AG04449 (cell line): ENCODE measurements at places on chromosomes 12 and 14.

GRCh38 chr14:83164016-83164415 is 1630.4 kb upstream of the SEL1L start:
- DNase-seq: no peak

GRCh38 chr14:76941946-76942805 is 86.3 kb downstream of the IRF2BPL start:
- DNase-seq: no peak

- DNase-seq: no peak
Observed at GRCh38 chr14:77924141-77924948, 124.4 kb downstream of the ADCK1 start.

GRCh38 chr12:59023861-59024424 is 103.6 kb upstream of the LRIG3 start:
- no peak for DNase-seq

GRCh38 chr14:99156814-99157213 is 115.2 kb downstream of the BCL11B start:
- no peak for DNase-seq

DNA sequence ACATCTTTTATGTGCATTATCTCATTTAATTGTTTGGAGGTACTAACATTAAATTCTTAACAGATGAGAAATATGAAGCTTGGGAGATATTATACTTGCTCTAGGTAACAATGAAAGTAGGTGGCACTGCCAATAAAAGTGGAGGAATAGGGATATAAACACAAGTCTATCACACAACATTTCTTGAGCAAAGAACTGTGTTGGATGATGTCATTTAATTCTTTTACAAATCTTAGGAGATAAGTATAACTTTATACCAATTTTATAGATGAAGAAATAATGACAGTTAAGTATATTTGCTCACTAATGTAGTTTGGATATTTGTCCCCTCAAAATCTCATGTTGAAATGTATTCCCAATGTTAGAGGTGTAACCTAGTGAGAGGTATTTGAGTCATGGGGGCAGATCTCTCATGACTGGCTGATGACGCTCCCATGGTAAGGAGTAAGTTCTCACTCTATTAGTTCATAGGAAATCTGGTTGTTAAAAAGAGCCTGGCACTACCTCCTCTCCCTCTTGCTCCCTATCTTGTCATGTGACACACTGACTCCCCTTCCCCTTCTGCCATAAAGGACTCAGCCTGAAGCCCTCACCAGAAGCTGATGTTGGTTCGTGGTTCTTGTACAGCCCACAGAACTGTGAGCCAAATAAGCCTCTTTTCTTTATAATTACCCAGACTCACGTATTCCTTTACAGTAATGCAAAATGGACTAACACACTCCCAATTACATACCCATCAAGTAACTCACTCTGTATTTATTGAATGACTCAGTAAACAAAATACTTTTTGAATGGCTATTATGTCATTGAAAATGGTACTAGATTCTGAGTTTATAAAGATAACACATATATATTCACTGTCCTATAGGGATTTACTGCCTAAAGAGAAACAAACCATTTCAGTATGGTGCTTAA is 146.8 kb upstream of the KITLG start:
- DNase-seq: peak; percentile 38

DNA sequence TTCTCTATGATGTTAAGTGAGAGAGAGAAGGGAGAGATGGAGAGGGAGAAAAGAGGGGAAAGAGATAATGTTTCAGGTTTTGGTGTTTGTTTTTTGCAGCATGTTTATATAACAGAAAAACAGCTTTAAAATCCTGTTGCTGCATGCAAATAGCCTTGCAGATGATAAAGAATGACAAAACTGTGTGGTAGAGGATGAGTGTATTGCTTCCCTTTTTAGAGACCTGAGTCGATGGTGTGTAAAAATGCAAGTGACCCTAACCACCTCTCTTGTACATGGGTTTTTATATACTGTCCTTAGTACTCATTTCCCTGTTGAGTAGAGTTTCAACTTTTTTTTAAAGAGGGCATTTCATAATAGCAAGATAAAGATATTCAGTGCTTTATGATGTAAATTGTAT is 249.1 kb downstream of the AKAP6 start:
- DNase-seq: no peak

DNA sequence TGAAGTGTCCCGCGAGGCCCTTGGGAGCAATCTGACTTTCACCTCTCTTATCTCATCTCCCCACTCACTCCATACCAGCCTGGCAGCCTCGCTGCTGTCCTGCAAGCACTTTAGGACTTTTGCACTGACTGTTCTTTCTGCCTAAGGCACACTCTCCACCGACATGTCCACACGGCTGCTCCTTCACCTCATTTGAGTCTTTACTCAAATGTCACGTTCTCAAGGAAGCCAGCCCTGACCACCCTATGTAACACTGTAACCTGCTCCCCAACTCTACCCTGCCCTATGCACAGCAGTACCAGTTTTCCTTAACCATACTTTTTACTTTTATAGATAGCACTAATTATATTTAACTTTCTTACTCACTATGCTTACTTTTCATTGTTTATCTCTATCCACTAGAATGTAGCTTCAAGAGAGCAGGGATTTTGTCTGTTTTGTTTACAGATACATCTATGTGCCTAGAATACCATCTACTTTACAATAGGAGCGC is 32.0 kb downstream of the PRKD1 start:
- no peak for DNase-seq

DNA sequence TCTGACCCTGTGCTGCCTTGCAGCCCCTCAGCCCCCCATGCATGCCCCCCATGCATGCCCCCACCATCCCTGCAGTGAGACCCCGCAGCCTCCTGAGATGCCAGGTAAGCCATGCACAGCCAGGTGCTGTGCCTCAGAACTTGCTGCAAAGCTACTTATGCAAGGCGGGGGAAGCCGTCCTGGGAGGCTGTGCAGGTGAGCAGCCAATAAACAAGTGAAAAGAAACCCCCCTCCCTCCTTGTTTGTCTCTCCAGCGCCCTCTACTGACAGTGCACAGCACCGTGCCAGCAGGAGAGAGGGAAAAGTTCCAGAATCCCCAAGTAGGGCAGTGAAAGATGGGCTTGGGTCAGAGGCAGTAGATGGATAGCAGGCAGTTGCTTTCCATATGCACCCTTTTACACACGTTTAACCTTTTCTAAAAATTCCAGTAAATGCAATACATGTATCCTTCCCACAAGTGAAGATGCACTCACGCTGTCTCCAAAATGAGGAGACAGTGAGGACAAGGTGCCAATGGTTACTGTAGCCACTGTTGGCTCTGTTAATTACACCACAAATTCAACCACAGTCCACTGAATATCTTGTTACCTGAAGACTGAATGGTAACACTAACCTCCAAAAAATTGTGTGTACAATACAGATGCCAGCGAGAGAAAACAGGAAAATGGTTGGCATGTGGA is 18.0 kb downstream of the TNFAIP2 start:
- no peak for DNase-seq

- DNase-seq: no peak
Observed at GRCh38 chr14:100589760-100590469, 2.7 kb upstream of the BEGAIN start.

DNA sequence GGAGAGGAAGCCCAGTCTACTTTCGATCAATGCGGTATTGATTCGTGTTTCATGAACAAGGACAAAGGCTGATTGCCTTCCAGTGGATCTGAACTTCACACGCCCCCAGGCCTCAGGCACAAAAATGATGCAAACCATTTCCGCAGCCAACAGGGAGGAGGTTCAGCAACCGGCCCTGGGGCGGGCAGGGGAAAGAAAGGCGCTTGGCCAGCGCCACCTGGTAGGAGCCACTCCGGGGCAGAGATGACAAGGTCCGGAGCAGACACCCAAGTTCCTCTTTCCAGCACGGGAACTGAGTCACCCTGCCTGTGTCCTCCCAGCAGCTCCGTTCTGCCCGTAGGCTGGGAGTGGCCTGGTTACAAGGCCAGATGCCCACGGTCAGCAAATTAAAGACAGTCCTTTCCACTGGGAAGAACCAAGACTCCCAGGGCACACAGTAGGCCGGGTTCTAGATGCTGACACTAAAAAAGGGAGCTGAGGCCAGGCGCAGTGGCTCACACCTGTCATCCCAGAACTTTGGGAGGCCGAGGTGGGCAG is 136.3 kb downstream of the SCARB1 start:
- DNase-seq: no peak

GRCh38 chr14:22174412-22175277 is 414.4 kb downstream of the DAD1 start:
- DNase-seq: no peak

DNA sequence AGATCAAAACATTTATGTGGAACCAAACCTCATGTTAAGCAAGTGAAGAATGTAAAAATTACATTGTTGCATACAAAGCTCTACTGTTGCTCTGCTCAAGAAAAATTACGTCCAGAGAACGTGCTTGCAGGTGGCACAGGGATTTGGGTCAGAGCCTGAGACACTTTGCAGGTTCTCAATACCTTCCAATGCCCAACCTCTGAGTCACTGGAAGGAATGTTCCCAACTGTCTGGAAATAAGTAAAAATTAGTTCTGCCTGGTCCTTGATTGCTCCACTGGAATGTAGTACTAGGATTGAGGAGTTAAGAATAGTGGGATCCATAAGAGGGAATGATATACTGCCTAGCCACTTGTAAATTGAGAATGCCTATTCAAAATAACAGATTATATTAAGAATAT is 2.8 kb upstream of the IFNG start:
- DNase-seq: no peak

DNA sequence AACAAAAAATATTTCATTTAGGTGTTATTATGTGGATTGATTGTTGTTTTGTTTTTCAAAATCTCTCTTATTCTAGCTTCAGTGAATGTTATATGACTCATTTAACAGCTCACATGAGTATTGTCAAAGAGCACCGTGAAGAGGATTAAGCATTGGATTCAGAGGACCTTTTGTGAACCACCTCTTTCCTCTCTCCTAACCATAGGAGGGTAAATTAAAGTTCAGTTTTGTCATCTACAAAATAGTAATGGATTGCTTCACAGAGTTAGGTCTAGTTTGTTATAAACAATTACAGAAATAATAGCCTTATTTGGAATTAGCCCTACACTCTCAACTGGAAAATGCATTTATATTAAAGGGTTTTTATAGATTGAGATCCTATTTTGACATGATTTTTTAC is 962 bp upstream of the KERA start:
- no peak for DNase-seq

- no peak for DNase-seq
Observed at GRCh38 chr14:95233702-95234241, 76.4 kb upstream of the DICER1 start.

GRCh38 chr14:58327019-58327418 is 28.7 kb downstream of the ARID4A start:
- DNase-seq: no peak

DNA sequence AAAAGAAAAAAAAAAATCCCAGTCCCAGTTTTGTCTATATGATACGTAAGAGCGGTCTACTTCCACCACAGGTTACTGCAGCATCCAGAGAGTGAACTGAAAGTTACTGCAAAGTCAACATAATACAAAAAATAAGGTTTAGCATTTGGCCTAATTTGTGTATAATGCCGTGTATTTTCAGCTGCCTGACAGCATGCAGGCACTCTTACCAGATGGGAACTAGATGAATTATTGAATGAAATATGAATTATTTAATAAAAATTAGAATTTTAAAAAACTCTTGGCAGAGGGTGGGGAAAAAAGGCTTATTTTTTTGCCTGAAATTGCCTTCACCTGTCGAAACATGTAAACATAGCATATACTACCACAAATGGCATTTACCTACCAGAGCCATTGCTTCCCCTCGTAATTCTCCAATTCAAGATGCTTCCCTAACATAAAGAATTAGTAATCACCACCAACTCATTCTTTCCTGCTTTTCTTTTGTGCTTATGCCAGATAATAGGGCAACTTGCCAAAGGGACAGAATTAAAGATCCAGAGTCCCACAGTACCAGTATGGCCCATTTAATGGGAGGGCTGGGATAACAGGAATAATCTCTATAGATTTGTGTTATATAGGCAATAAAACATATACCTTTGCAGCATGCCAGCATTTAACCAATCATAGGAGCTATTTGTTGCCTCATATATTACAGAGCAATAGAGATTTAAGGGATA is 31.1 kb downstream of the ATF7 start:
- no peak for DNase-seq

- no peak for DNase-seq
Observed at GRCh38 chr12:115129727-115130126, 445.8 kb upstream of the TBX3 start.

DNA sequence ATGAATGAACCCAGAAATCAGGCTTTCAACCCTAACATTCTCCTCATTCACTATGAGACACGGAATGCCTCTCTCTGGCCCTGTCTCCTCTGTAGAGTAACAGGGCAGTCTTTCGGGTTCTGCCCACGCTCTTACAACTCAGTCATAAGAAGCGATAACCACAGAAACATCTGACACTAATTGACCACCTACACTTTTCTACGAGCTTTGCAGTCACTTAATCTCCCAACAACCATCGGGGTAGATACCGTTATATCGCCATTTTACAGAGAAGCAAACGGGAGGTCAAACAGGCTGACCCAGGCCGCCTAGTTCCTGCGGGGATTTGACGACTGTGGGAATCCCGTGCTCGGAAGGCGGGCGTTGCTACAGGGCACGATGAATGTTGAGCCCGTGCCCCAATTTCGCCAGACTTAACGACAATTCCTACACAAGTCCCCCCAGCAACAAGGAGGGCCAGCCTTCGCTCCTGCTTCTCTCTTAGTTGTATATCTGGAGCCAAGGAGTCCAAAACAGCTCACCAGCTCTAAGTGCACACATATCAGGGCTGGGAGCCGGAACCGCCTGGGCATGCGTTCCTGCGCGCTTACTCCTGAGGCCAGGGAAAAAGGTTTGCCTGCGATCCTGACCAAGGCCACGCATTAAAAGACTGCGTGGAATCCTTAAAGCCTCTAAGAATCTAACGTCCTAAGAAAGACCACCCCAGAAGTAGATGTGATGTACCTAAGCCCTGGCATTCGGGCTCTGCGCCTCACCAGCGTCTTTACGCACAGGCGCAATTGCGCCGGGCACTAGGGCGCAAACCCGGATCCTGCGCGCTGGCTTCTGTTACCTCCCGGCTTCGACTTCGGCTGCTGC is 38.7 kb upstream of the TBX5 start:
- DNase-seq: no peak

GRCh38 chr12:52616680-52617402 is 1.5 kb downstream of the KRT73 start:
- no peak for DNase-seq

- no peak for DNase-seq
Observed at GRCh38 chr14:54704768-54705167, 137.8 kb downstream of the SAMD4A start.

DNA sequence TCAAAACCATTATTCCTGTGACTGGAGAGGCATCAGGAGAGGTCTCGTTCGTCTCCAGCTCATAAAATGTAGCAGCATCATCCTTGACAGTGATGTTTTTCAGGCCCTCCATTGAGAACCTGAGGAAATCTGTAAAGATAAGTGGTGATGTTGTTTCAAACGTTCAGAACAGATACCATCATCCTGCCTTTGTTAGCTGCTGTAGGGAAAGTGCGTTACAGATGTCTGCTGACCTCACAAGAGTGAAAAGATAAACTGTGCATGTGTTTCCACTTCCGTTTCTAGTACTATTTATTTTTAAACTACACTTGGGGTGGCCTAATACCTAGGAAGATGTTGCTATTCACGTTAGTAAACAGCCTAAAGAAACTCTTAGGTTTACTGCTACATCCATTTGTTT is 28.4 kb downstream of the BCL2L14 start:
- no peak for DNase-seq
